ENCODE measurements at places on chromosomes 3 and 15. TPM values are rescaled to one million over a fixed set of nuclear protein-coding genes. Genes with fewer than 3 reads are reported as not detected.

GRCh38 chr3:187162265-187162953, 23.1 kb upstream of the RPL39L start:
- DNase-seq: no peak

LRRIQ4 gene
- 0.12 TPM for polyA plus RNA-seq

GRCh38 chr15:71191296-71191695, 76.0 kb downstream of the THSD4 start:
- DNase-seq: no peak

ZNF385D gene
- polyA plus RNA-seq: 17.4 TPM

C3orf20 gene
- 0.32 TPM for polyA plus RNA-seq

TRIM42 gene
- polyA plus RNA-seq: not detected

GRCh38 chr3:55964491-55964985, 477.4 kb upstream of the WNT5A start:
- DNase-seq: no peak

CACNA1D gene
- polyA plus RNA-seq: 21.9 TPM

Measured in left kidney (tissue), 8 donors.